ENCODE measurements at places on chromosomes 7 and 10. TPM values are rescaled to one million over a fixed set of nuclear protein-coding genes. Genes with fewer than 3 reads are reported as not detected.

DNA sequence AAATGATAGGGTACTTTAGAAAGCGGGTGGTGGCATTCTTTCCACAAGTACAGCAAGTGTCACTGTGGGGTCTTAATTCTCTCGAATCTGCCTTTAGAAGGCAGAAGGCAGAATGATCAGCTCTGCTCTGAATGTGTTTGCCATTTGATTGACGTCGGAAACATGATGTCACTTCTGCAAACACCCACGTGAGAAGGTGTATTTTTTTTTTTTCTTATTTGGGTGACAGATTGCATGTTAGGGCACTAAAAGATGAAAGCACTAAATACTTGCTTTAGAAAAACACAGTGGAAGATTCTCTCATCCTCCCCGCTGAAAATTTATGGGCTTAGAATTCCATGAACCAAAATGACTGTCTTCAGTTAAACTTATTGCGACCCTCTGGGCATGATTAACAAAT is 150.2 kb downstream of the TCF7L2 start:
- no peak for DNase-seq

DNA sequence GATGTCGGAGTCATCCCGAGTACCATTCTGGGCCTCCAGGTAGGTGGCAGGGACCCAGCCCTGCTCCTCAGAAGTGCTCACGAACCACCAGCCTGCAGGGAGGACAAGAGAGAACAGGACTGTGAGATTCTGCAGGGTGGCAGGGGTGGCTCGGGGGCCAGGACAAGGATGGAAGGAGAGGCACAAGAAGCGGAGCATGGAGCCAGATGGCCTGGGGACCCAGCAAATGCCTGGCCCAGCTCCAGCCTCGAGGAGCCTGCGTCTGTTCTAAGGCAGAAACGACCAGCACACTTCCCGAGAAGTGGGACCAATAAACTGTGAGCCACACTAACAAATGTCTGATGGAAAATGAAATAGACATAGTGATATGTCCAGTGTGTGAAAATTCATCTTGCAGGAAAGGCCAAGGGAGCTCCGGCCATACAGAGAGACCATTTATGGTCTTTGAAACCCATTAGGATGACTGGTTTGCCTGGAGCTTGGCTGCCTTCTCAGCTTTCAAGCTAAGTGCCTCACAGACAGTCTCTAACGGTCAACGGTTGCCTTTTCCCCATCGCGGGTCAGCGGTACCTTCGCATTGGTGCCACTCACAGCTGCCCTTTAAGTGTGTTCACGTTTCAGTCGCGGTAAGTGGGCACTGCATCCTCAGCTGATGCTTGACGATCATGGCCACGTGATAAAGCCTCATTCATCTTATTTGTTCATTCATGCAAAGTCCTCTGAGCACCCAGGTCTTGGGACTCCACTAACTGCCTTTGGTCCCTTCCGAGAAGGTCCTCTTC is 133.8 kb downstream of the NEURL1 start:
- DNase-seq: no peak

The ITGB8 gene
- total RNA-seq: 0.02 TPM

The MTPN gene
- 236 TPM for total RNA-seq

GRCh38 chr7:19491821-19492452 is 216.9 kb downstream of the POLR1F start:
- DNase-seq: no peak

The NDUFB8 gene
- 146 TPM for total RNA-seq

DNA sequence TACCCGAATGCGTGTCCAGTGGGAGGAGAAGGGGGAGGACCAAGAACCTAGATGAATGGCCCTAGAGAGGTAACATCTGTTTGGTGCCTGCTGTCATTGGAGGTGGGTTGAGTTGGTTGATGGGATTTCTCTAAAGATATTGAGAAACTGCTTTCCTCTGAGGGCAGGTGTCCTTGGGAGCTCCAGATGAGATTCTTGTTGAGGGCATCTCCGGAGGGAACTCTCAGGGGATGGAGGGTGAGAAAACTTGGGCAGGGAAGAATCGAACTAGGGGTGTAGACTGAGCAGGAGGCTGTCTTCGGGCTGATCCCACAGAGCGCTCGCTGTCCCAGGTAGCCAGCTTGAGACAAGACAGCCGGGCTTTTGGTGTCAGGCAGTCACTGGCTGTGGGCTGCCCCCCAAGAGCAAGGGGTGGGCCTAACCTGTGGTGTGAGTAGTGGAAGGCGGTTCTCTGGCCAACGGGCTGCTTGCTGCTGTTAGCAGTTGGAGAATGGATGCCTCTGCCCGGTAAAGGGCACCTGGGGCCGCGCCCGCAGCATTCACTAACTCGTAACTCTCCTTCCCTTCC is 3.7 kb downstream of the IRF5 start:
- DNase-seq: no peak

The ACHE gene
- total RNA-seq: 8.8 TPM

DNA sequence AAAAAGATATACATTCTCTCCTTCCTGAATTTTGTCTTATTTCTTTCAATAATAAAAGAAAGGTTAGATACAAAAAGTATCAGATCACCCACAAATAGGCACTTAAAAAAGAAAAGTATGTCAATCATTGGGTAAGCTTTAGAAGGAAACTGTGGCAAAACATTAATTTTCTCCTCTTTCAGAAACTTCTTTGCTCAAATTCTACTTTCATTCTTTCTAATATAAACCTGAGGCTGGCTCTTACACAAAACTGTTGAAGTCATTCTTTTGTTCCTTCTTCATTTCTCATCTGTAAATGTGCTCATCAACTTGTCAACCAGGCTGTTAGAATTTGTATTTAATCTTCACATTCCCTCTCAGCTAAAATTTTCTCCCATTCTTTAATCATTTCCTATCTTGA is 124.6 kb downstream of the LRRN3 start:
- no peak for DNase-seq

The OPN4 gene
- not detected for total RNA-seq

GRCh38 chr7:110922906-110923305 is 168.0 kb upstream of the LRRN3 start:
- no peak for DNase-seq

GRCh38 chr10:2891770-2892124 is 175.6 kb upstream of the PFKP start:
- no peak for DNase-seq

The KNDC1 gene
- 0.11 TPM for total RNA-seq

The CPN1 gene
- total RNA-seq: 0.09 TPM

- peak; percentile 31 for DNase-seq
Observed at GRCh38 chr10:91410638-91411371, 661 bp downstream of the HECTD2 start.

The MEST gene
- 1.0 TPM for total RNA-seq

GRCh38 chr10:52883996-52884871 is 111.7 kb upstream of the MBL2 start:
- peak; percentile 14 for DNase-seq

DNA sequence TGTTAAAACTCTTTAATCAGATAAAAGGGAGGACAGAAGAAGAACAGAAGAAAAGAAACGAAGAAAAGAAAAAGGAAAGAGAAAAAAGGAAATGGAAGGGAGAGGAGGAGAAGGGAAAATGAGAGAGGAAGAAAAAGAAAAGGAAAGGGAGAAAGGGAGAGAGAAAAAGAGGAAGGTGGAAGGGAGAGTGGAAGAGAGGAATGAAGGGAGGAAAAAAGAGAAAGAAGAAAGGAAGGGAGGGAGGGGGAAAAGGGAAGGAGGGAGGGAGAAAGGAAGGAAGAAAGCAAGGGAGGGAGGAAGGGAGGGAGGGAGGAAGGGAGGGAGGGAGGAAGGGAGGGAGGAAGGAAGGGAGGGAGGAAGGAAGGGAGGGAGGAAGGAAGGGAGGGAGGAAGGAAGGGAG is 305.7 kb downstream of the CALN1 start:
- DNase-seq: no peak

- DNase-seq: no peak
Observed at GRCh38 chr10:69335613-69336012, 57.3 kb downstream of the HK1 start.

The ADIRF gene
- total RNA-seq: not detected

- DNase-seq: no peak
Observed at GRCh38 chr10:118102121-118102520, 55.4 kb upstream of the RAB11FIP2 start.

DNA sequence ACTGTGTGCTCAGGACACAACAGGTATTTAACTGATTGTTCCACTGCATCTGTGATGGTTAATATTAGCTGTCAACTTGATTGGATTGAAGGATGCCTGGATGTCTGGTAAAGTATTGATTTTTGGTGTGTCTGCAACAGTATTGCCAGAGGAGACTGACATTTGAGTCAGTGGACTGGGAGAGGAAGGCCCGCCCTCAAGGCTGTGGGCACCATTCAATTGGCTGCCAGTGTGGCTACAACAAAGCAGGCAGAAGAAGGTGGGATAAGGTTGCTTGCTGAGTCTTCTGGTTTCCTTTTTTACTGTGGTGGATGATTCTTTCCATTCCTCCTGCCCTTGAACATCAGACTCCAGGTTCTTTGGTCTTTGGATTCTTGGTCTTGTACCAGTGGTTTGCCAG is 137.1 kb upstream of the FAM13C start:
- no peak for DNase-seq

DNA sequence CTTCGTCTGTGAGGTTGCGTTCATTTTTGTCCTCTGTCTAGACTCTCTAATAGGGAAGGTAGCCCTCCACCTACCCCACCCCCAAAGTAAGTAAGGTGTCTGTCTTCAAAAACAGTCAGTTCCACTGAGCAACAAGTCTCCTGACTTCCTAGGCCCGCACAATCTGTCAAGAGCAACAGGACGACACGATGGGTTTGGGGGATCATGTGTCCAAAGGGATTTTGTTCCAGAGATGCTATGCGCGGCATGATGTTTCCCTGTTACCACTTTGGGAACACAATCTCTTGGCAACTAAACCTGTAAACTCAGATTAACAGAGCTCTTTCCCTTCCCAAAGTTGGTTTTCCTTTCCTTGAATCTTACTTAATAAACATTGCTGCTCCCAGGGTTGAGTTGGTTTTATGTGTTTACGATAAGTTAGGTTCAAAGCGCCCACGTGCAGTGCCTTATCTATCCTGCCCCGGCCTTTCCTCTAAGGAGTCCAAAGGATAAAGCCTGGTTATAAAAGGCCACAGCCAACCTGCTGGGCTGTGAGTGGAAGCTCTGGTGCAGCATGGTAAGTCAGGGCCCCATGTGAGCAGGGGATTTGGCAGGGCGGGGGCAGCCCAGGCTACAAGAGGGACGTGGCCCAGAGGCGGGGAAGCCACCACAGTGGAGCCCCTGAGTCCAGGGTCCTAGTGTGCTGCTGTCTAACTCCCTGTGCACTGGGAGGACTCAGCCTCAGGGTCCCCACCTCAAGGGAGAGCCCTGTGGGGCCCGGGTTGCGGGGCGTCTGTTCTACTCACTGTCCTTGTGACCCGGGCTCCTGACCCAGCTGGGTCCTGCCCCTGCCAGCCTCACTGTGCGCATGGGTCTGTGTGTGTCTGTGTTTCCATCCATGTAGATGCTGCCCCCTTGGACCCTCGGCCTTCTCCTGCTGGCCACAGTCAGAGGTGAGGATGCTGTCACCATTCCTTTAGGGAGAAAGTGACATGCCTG is at the start of gene PNLIPRP2:
TSS of gene PNLIPRP2 (plus strand) at position 531 of the 978 bp plus-strand sequence.
- DNase-seq: no peak

GRCh38 chr10:69568472-69569395 is 4.5 kb downstream of the NEUROG3 start:
- DNase-seq: no peak

GRCh38 chr10:1535301-1535965 is 201.9 kb downstream of the ADARB2 start:
- no peak for DNase-seq

GRCh38 chr10:122541541-122542002 is 19.0 kb upstream of the DMBT1 start:
- DNase-seq: no peak

- no peak for DNase-seq
Observed at GRCh38 chr7:79806161-79806734, 328.4 kb upstream of the GNAI1 start.

DNA sequence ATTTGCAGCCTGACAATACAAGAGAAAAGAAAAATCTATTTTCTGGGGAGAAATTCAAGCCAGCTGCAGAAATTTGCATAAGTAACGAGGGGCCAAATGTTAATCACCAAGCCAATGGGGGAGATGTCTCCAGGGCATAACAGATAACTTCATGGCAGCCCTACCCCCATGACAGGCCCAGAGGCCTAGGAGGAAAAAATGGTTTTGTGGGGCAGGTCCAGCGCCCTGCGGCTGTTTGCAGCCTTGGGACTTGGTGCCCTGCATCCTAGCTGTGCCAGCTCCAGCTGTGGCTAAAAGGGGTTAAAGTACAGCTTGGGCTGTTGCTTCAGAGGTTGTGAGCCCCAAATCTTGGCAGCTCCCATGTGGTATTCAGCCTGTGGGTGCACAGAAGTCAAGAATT is 54.3 kb downstream of the VIM start:
- DNase-seq: no peak

All from K562 (cell line).